NCI-H1105 treated with DMSO at 0.1 percent for 48 hours (cell line): ENCODE measurements at places on chromosomes 7 and 10.

GRCh38 chr10:116879817-116880216, 30.5 kb downstream of the ENO4 start:
- DNase-seq, result no peak

- no peak for DNase-seq
These were observed 146.8 kb downstream of the FZD1 start for GRCh38 chr7:91411060-91411459.

DNA sequence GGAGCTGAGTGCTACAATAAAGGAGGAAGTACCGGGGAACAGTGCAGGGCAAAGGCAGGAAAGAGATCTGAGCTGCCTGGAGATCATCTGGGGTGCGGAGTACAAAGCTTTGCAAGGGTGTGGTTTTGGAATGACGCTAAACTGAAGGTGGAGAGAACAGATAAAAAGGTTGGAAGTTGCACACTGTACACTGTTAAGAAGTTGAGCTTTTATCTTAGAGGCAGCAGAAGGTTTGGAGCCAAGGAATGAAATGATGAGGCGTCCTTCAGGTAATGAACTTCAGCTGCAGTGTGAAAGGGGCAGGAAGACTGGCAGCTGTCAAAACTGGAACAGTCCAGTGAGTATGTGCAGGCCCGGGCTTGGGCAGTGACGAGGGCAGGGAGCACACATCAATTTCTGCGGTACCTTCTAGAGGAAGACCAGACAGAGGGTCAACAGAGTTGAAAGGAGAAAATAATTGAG, 7.2 kb upstream of the ANKRD61 start:
- DNase-seq, result no peak

GRCh38 chr10:33132626-33133025, 174.6 kb upstream of the ITGB1 start:
- no peak for DNase-seq

DNA sequence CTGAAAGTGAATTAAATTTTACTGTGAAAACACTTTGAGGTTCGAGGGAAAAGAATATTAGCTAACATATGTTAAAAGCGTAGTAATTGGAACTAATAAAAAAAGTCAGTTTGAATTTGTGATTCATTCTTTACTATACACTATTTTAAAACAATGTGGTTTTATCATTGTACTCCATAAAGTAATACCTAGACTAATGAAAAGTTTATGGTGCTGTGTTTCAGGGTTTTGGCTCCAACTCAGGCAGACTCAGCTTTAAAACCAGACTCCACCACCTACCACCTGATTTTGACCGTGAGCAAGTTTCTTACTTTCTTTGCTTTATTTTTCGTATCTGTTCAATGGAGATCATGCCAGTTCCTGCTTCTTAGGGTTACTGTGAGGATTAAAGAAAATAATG, 9.2 kb upstream of the PRTFDC1 start:
- no peak for DNase-seq

DNA sequence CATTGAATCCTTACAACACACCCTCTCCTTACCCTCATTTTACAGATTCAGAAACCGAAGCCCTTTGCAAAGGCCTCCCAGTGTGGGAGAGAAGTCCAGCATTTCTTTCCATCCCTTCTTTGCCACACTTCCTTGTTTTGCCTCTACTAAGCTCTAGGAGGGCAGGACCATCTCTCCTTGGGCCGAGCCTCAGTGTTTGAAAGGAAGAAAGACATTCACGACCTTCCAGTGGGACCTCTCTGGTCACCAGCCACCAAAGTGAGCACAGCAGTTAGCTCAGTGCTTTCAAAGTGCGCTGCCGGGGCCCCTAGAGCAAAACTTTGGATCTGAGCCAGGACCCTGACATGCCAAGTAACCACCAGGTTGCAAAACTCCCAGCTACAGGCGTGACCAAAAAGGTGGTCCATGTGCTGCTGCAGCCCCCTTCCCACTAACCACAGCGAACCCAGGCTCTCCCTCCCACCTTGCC, 12.4 kb downstream of the CTBP2 start:
- no peak for DNase-seq

- DNase-seq, result no peak
These were observed 130.7 kb upstream of the ZMIZ1 start for GRCh38 chr10:78937800-78938694.

DNA sequence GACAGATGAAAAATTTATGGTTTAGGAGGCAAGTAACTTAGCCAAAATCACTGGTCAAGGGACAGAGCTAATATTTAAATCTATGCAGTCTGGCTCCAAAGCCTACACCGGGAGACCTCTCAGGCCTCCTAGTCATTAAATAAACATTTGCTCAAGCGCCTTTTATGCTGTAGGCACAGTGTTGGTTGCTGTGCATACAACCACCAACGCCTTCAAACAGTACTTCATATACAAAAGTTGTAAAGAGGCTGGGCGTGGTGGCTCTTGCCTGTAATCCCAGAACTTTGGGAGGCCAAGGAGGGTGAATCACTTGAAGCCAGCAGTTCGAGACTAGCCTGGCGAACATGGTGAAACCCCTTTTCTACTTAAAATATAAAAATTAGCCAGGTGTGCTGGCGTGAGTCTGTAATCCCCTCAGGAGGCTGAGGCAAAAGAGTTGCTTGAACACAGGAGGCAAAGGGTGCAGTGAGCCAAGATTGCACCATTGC, 159.8 kb downstream of the MAGI2 start:
- DNase-seq, result no peak

GRCh38 chr7:13262929-13263530, 575.6 kb downstream of the ARL4A start:
- peak; percentile 65 for DNase-seq

DNA sequence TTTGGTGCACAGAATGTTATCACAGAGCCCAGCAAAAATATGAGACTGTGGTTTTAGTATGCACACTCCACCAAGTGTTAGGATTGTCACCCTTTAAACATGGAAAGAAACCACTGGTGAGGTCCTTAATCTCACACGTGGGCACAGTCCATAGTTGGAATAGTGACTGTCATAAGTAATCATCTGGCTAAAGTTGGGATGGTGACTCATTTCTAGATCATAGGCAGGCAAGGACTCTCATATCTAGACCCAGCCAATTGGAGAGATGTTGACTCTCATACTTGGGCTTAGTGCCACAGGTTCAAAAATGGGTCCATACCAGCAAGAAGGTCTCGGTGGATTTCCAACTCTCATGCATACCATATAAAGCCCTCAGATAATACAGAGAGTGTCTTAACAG, 39.6 kb upstream of the ZNF680 start:
- DNase-seq, result no peak

- no peak for DNase-seq
These were observed 108.9 kb downstream of the COL13A1 start for GRCh38 chr10:69910561-69910960.

GRCh38 chr10:88256886-88257285, 326.2 kb downstream of the RNLS start:
- no peak for DNase-seq

GRCh38 chr7:70545214-70545613, 586.7 kb upstream of the GALNT17 start:
- DNase-seq, result no peak

DNA sequence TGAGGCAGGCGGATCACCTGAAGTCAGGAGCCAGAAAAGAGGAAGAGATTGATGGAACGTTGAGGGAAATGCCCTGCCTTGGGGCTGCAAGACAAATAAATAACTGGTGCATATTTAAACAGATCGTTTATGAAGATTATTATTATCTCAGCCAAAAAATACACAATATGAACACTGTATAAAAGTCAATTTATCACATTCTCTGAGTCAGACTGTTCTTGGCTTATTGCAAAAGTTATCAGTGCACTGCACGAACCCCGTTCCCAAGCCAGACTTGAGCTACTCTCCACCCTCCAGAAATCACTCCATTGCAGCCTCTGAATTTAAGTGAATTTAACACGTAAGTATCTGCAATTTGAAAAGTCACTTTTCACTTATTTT, 1.6 kb downstream of the DNMBP start:
- no peak for DNase-seq

DNA sequence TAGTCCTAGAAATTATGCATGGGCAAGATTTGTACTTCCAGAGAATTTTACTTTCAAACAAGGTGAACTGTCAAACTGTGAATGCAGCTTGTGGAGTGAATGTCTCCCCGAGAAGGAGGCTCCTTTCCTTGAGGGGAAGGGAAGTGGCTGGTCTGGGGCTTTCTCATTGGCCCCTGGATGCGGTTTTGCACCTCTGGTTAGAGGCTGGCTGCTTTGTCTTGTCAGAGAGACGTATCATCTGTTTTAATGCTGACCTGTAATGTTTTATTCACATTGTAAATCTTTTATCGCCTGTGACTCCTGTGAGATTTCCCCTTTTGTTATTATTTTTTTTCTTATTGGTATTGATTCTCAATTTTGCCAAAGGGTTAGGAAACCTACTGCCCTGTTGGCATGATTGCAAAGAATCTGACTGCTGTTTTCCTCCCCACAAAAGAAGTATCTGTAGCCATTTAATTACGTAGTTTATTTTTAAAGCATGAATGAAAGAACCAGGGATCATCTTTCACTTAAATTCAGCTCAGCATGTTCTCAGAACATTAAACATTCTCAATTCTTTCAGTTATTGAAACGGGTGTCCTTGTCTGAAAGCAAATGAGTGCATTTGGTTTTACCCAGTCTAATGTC, 238.3 kb upstream of the NFE2L3 start:
- peak; percentile 41 for DNase-seq

DNA sequence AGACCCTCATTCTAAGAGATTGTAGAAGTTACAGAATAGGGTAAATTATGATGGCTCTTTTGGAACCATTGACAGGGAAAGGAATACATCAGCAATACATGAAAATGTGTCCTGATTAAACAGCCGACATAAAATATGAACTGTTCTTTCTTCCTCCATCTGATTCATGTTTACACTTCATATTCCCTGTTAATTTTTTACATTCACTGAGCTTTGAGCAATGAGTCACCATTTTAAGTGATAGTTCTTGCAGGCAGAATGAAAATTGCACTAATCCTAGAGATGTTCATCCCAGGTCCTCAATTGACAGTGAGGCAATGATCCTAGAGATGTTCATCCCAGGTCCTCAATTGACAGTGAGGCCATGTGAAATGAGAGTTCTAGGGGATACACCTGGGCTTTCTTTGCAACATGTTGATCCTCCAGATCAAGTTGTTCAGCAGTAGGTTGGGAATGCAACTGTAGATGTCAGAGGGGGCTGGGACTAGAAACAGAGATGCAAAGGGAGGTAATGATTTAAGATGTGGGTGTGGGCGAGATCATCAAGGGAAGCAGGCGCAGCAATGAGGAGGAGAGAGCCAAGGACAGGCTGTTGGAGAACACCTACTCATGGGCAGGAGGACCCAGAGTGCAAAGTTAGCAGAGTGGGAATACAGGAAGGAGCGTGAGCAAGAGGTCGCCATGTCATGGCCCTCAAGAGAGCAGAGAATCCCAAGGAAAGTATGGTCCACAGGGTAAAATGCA, 138.7 kb downstream of the ZNF365 start:
- no peak for DNase-seq

- DNase-seq, result no peak
These were observed 626 bp downstream of the PRPF18 start for GRCh38 chr10:13587391-13587790.
